ENCODE measurements at places on chromosomes 5 and 9.

GRCh38 chr5:11792621-11793020 is 111.6 kb downstream of the CTNND2 start:
- no peak for DNase-seq

GRCh38 chr5:145988993-145989392 is 52.6 kb downstream of the SH3RF2 start:
- no peak for DNase-seq

- DNase-seq = peak; percentile 77
Measured at GRCh38 chr9:133130685-133131244, 9.7 kb upstream of the RALGDS start.

GRCh38 chr9:111516061-111516465 is 8.9 kb upstream of the ZNF483 start:
- DNase-seq = no peak

DNA sequence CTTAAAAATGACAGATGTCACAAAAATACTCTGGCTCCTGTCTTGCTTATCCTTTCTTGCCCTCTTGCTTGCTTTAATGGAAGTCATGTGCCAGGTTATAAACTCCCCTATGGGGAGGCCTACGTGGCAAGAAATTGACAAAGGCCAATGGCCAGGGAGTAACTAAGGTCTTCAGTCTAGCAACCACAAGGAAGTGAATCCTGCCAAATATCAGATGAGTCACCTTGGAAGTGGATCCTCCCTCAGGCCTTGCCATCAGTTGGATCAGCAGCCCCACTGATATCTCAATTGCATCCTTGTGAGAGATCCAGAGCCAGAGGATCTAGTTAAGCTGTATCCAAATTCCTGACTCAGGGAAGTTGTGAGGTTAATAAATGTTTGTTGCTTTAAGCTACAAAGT is 82.8 kb downstream of the CAAP1 start:
- no peak for DNase-seq

- DNase-seq = no peak
Measured at GRCh38 chr5:35869685-35870277, 13.1 kb downstream of the IL7R start.

GRCh38 chr5:73950912-73951430 is 325.0 kb downstream of the ARHGEF28 start:
- no peak for DNase-seq

DNA sequence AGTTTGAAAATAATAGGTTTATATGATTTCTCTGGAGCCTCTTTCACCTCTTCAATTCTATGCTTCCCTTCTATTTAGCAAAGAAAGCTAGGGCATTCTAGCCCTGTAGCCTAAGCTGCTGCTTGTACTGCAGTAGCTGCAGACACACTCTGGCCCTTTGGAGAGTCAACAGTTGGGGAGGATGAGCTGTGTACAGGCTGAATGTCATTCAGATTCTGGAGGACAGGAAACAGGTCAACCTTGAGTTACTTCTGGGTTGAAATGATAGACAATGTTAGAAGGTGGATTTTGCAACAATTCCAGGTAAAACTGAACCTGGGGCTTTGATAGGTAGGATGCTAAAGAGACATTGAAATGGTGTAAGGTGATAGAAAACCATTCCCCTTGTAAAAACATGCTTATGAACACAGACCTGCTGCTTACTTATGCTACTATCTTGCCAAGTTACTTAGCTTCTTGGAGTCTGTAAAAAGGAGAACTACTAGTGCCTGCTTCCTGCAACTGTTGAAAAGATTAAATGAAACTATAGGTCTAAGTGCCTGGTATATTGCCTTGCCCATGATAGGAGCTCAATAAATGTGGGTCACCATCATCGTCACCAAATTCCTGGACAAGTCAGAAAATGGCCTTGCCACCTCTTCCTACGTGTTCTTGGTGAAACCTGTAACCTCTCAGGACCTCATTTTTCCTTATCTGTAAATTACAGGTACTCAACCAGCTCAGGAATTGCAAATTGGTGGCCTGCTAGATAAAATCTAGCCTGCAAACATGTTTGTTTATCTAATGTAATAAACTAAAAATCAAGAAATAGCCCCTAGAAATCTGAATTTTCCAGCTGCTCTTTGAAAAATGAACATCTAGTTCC is 83.7 kb downstream of the GALNT10 start:
- no peak for DNase-seq

DNA sequence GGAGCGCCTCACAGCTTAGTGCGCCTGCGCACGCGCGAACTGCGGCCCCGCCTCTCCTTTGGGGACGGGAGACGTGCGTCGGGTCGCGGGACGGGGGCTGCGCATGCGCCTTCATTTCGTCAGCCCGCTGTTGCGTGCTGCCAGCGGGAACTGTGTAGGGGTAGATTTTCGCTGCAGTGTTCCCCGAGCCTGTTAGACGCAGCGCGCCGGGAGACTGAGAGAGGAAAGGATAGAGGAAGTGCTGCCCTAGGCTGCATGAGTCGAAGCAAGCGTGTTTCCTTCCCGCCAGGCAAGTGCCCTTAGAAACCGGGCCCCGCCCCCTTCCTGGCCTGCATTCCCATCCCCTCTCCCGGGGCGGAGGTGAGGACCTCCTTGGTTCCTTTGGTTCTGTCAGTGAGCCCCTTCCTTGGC is 12.3 kb downstream of the ITGA1 start:
- peak; percentile 95 for DNase-seq

- DNase-seq = no peak
Measured at GRCh38 chr9:17017931-17018491, 116.8 kb upstream of the CNTLN start.

- DNase-seq = no peak
Measured at GRCh38 chr5:91188755-91189154, 194.4 kb downstream of the ARRDC3 start.

GRCh38 chr5:146889169-146889568 is 10.6 kb upstream of the PPP2R2B start:
- DNase-seq = no peak

DNA sequence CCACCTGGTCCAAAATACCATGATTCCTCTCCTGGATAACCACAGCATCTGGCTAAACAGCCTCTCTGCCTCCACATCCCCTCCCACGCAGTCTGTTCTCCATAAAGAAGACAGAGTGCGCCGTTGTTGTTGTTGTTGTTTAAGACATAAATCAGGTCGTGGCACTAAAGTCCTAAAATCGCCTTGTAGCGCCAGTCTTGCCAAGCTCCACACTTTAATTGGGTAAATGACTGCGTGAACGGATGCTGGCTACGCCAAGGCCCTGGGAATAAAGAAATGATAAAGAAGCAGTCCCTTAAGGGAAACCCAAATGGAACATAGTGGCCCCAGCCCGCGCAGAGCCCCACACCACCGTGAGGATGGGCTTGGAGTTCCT is 364 bp upstream of the SFXN1 start:
- no peak for DNase-seq

DNA sequence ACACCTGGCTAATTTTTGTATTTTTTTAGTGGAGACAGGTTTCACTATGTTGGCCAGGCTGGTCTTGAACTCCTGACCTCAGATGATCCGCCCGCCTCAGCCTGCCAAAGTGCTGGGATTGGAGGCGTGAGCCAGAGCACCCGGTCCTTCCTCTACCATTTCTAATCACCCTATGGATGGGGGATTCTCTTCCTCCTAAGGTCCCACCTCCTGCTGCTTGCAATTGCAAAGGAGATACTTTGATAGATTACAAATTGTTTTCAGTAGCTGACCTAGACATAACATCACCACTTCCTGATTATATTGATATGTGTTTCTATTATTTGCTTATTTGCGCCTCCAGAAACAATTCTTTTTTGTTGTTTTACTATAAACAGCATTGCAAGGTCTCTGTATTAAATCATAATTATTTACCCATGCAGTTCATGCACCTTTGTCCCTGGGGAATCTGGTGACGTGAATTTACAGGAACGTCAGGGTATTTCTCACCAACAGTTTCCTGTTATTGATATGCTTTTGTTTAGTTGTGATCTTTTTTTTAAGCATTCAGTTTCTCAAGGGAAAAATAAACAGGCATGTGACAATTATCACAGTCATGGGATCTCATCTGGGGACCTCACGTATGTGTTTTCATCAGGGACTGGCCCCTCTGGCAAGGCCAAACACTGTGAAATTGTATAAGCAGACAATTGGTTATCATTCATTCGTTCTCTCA is 43.2 kb downstream of the ESM1 start:
- no peak for DNase-seq

- no peak for DNase-seq
Measured at GRCh38 chr5:134275822-134276221, 49.9 kb upstream of the PPP2CA start.

DNA sequence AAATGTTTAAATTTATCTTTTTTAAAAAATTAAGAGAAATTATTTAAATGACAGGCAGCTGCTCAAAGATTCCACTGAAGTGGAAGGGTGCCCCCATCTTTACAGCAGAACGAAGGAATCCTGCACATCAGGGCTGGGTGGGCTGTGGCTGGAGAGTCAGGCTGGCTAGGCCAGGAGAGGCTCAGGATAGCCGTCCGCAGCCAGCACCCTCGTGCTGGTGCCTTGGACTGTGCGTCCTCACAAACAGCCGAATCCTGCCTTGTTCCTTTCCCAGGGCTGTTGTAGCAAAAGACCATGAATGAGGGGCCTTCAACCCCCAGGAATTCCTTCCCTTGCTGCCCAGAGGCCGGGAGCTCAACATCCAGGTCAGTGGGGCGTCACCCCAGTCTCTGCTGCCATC is 64.6 kb upstream of the FCN1 start:
- DNase-seq = no peak

DNA sequence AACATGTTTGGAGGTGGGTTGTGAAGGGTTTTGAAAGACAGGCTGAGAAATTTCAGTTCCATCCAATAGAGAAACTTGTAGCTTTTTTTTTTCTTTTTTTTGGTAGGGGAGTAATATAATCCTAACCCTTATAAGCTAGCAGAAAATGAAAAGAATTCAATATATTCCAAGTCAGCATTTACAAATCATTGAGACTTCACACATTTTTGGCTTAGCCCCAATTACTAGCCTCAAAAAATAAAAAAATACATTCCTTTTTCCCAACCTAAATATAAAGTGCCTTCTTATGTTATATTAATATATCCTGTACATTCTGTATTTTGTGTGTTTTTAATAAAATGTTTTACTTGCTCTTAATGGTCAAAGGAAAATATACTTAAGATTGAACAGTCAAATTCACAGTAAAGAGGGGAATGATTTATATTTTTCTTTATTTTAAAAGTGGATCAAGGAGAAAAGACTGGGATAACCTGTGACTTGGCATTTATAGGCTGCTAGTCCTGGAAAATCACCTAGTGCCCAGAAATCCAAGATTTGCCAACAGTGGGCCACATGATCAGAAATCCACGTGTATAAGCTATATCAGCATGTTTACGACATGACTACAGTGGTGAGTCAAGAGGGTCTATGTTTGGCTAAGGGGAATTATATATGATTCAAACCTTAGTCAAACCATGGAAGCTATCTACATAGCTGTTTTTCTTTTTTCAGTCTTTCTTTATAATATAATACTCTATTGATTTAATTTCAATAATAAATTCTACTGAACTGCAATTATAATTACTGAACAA is 14.5 kb downstream of the HACD4 start:
- DNase-seq = no peak

DNA sequence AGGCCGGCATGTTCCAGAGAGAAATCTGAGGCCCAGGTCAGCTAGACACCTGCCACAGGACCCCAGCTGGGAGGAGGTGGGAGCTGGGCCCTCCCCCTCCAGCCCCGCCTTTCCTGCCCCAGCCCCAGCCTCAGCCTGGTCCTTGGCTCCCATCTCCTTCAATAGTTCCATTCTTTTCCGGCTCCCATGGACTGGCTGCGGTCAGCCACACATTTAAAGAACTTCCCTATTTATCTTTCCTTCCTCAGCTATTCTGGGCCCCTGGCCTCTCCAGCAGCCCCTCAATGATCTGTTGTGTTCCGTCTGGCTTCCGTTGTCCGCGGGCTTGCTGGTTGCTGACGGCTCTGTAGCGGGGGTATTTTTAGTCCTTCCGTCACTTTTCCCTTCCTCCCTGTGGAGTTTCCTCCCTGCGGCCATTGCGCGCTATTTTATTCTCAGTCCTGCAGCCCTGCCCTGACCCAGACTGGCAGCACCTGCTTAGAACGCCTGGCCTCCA is 73.8 kb downstream of the AMBP start:
- no peak for DNase-seq

GRCh38 chr5:143979044-143979690 is 167.2 kb downstream of the HMHB1 start:
- DNase-seq = no peak

GRCh38 chr5:122844910-122845228 is 544 bp upstream of the SNX24 start:
- no peak for DNase-seq

DNA sequence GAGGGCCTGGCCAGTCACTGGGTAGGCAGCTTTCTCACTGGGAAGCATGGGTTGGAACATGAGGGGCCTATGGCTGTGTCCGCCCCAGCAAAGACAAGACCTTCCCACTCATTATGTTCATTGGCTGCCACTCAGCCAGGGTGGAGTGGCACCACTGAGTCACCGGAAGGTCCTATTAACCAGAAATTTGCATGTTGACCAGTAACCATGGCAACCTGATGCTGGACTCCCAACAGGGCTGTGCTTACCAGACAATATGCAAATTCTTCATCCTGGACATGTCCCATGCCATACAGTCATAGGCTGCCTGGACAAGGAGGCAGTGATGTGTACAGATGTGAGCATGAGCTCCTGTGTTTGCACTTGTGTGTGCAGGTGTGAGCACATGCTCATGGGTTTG is 66.7 kb downstream of the PSD2 start:
- DNase-seq = no peak

DNA sequence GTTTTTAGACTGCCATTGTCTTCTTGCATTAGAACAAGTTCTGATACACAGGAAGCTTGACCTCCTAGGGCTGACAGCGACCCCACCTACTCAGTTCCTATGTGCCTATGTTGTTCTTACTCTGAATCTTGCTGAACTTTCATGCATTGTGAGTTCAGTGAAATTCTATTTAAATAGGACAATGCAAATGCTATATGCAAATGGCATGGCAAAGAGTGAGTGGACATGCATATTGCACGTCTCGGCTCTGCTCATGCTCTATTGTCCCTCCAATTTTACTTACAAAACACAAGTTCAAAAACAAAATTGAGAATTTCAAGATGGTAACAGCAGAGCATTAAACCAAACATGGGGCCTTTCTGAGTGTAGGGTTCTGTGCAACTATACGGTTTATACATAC is 5.3 kb upstream of the DCP2 start:
- no peak for DNase-seq

DNA sequence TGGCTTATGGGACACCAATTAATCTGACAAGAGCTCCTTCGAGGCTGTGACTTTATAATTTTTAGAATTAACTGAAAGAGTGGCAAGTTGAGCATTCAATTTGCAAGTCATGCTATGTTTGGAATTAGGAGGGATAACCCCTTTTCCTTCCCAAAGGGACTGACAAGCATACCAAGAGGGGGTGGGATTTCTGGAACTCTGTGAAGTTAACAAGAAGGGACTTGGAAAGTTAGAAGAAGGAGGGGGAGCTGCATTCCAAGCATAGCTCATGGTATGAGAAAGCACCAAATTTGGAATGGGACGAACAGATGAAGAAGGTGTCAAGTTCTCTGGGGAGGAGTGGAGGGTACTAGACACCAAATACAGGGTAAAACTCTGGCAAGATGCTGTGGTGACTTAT is 8.9 kb upstream of the PALM2AKAP2 start:
- DNase-seq = no peak
